ENCODE measurements at places on chromosomes 1 and 21. TPM values are rescaled to one million over a fixed set of nuclear protein-coding genes. Genes with fewer than 3 reads are reported as not detected.

DNA sequence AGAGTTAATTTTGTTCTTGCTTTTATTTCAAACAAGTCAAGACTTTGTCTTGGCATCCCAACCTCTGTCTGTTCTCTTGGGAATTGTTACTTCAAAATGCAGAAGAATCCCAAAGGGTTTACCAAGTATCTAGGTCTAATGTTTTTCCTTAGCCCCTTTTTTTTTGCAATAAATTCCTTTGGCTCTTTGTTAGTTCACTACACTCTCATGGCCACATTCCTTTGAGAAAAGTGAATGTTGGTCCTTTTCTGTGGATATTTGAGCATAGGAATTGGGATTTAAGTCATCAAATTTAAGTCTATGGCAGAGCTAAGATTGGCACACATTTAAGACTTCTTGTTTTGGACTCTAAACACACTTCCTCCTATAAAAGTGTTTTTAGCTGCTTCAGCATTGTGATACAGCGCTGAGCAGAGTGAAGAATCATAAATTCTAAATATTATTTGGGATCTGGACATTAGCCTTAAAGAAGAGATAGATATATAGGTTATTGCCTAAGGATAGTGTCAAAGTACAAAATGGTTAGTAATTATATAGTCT, 1.9 kb downstream of the BTF3L4 start:
- no peak for DNase-seq

GRCh38 chr21:44875316-44875700, 1.8 kb upstream of the PTTG1IP start:
- peak; percentile 53 for DNase-seq

DNA sequence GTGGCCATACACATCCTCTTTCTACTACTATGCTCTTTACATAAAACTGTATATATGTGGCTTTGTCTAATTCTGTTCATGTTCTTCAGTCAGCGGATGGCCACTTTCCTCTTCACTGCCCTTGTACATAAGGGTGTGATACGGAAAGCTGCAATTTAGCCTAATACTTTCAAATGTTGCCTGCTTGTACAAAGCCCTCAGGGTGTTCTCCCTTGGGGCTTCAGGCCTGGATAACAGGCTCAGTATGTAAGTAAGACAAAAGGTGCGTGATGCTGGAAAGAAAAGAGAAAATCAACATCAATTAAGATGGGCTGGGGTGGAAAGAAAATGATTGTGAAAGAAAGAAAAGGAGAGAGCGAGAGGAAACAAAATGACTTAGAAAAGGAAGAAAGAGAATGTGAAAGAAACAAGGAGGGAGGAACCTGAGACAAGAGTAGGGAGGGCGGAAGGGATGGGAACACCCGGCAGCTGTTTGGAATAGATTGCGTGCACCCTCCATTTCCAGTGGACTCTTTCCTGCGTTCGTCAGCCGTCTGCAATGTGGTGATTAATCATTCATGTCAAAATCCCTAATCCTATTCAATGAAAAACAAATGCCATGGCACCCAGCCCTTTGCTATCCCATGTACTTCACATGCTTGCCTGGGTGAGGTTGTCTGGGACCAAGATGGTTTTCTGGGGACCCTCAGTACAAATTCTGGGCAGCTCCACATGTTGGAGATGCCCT, 553.6 kb downstream of the NUF2 start:
- no peak for DNase-seq

DNA sequence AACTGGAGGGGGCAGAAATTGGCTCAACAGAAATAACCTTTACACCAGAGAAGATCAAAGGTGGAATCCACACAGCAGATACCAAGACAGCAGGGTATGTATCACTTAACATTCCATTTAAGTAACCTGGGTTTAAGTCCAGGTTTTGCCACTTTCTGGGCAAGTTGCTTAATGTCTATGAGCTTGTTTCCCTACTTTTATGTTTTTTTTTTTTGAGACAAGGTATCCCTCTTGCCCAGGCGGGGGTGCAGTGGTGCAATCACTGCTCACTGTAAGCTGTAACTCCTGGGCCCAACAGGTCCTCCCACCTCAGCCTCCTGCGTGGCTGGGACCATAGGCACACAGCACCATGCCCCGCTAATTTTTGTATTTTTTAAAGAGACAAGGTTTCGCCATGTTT, 2.2 kb downstream of the RTCA start:
- no peak for DNase-seq

DNA sequence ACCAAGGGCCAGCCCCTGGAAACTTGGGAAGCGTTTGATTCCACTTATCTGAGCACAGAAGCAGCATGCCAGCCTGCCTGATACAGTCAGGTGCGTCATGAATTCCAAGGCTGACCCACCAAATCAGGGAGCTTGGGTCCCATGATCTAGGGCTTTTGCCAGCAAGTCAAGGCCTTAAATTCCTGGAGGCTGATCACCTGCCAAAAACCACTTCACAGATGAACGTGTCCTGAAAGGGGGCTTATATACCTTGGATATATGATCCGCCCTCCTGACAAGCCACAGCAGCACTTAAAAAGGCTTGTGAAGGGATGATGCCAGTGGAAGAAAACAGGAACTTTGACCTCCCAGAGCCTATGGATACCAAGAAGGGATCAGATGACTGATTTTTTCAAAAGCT, 24.0 kb upstream of the CLIC6 start:
- no peak for DNase-seq

GRCh38 chr1:33494929-33495328, 22.5 kb downstream of the ZSCAN20 start:
- DNase-seq = no peak

- DNase-seq = peak; percentile 37
Measured at GRCh38 chr1:17826165-17826488, 71.0 kb downstream of the ACTL8 start.

- DNase-seq = no peak
Measured at GRCh38 chr1:96968983-96969382, 247.4 kb downstream of the PTBP2 start.

DNA sequence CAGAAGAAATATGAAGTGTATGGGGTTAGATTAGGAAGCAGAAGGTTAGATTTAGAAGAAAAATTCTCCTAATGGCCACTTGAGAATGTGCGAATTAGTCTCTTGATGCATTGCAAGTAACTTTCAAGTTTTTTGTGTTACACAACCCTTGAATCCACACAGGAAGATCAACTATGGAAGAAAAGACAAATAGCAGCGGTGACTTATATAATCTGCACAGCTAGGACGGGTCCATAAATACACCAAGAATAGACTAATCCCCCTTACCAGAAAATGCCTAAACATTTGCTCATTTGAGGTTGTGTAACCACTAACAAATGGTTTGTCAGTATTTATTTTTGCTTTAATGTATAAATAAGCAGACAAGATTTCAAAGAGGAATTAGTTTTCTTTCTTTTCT, 182.6 kb downstream of the TGFB2 start:
- DNase-seq = no peak

DNA sequence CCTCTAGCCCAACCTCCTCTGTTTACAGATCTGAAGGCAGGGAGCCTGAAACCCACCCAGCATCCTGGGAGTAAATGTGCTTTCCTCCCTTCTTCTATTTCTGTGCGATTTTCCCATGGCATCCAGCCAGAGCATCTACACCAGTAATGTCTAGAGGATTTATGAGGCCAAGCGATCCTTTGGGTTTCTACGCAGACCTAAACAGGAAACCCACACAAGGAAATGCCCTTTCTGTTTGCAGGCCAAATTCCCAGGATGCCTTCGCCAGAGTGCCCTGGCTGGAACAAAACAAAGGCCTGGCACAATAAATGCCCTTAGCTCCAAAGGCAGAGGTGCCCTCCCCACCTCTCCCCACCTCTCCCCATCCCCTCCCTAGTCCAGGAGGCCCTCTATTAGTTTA, 110.5 kb upstream of the CDC42BPA start:
- no peak for DNase-seq

DNA sequence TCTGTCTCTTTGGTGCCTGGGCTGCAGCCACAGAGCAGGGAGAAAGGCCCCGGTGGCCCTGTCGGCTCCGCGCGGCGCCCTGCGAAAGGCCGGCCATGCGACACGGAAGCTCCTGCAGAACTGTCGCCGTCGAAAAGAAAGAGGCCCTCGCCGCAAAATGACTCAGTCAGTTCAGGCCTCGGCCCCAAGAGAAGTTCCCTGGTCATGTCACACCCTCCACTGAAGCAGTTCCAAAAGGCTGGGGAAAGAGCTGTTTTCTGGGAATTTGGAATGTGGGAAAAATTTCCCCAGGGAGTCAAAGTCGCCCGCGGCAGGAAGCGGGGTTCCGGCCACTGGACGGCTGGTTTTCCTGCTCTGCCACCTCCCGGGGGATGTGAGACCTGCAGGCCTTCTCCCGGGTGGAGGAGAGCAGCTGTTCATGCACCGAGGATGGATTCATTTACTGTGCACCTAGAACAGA, 115.8 kb upstream of the ZNF678 start:
- DNase-seq = no peak

DNA sequence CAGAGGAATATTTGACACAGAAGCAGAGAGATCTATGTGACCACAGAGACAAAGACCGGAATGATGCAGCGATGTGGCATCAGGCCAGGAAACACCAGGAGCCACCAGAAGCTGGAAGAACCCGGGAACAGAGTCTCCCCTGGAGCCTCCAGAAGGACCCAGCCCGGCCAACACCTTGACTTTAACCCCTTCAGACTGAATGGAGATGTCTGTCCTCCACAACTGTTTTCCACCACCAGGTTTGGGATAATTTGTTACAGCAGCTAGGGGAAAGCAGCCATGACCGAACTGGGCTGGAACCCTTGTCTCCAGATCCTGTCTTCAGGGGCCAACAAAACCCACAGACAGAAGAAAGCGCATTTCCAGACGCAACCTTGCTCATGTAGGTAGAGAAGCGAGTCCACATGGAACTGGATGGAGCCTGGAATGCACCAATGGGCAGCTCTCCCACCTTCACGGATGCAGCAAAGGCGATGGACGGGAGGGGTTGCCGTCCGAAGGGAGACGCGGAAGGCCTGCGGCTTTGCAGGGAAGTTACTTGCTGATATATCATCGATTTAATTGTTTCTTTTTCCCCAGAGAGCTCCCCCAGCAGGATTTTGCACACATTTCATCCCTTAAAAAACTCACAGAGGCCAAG, 396.6 kb downstream of the NPHP4 start:
- DNase-seq = no peak

DNA sequence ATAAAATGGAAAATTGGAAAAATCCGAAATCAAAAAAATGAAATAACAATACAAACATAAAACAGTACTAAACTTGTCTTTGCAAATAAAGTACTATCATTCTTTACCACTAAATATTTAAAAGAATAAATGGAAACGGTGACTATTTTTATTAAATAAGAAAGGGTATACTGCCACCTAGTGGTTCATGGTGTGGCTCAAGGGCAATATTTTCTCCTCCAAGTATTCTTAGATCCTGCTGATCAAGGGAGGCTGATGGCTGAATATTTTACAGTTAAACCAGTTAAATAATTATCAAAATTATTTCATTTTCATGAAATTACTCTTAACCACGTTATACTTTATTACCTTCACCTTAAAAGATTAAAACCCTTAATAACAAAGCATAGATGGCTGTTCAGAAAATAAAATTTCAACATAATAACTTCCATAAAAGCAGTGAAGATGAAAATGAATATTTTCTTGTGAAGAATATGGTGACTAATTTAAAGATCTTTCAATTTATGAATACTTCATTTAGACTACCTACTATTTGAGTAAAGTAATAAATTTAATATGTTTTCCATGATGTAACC, 1793.9 kb downstream of the NCAM2 start:
- DNase-seq = peak; percentile 19

DNA sequence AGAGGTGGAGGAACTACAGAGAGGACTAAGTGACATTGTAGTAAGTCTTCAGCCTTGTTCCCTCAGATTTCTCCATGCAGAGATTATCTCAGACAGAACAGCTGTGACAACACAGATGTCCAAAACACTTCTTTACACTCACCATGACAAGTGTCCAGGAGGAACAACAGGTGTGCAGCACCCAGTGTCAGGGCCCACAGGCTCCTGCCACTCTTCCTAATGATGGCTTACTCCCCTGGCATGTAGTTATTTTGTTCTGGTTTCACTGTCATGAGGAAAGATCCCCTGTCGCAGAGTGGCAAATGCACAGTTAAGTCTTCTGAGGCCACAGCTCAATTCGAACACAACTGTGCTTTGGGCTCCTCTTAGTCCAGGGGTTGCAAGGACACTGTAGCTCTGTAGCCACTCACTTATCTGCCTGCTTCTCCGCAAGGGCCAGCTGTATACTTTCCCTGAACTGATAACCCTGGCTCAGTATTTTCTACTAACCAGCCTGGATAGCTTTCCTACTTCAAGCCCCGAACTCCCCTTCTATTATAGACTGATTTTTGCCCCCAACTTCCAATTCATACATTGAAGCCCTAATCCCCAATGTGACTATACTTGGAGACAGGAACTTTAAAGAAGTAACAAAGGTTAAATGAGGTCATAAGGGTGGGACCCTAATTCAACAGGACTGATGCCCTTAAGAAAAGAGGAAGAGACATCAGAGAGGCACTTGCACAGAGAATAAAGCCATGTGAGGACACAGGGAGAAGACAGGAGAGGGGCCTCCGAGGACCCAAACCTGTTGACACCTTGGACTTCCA, 11.1 kb downstream of the PDZK1 start:
- DNase-seq = no peak

- DNase-seq = no peak
Measured at GRCh38 chr1:1929102-1929638, 10.1 kb upstream of the TMEM52 start.

DNA sequence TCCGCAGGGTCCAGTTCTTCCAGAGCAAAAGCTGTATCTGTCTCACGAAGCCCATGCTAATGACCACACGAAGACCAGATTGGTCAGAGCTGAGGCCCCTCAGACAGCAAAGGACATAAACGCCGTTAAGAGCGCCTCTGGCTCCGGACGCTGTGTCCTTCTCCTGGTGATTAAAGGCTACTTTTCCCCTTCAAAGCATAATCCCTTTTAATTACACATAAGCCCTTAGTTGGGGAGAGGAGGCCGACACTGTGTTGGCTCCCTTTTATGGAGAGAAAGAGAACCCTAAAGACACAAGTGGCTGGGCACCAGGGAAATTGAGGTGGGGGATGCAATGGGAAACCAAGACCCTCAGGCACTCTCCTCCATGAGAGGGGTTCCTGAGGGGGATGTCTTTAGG, at the start of gene ABCA4:
Gene ABCA4 (minus strand): TSS at position 158 of the 400 bp plus-strand sequence. CDS start 103 bp downstream, at position 55.
- no peak for DNase-seq

DNA sequence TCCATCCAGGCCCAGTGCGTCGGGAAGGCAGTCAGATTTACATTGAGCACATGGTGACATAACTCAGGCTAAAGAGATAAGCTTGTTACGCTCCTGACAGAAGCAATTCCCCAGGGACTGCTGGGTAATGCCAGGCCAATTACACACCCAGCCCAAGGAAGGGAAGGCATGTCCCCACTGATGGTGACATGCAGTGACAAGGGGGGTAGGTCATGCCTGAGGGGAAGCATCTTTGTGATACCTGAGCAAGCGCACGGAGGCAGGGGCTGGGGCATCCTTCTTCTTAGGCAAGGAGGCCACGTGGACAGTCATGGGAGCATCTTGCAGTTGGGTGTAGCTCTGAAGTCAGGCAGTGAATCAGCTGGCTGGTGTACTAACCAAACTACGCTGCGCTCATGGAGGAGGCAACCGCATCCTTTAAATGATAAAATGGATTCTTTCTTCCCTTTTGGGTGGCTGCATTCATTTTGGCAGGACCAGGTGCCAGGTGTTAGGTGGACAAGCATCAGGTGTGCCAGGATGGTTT, 39.6 kb upstream of the GRIK3 start:
- no peak for DNase-seq

Gene PDE9A
- total RNA-seq = 6.3 TPM

Gene SELENBP1
- not detected for total RNA-seq

Gene IGFN1
- not detected for total RNA-seq

Gene GNG5
- total RNA-seq = 132 TPM

Gene TEX38
- total RNA-seq = not detected

Gene NBPF10
- total RNA-seq = 1.3 TPM

Gene TLCD4
- 0.12 TPM for total RNA-seq

Gene SERINC2
- 0.10 TPM for total RNA-seq

Gene AMPD1
- total RNA-seq = not detected

Gene TGFBR3
- total RNA-seq = 3.3 TPM

Gene KCNE2
- not detected for total RNA-seq

Gene WNT4
- total RNA-seq = not detected

Measured in activated naive CD4-positive, alpha-beta T cell treated with anti-CD3 and anti-CD28 coated beads for 36 hours (primary cell).